HuH-7.5 (cell line): ENCODE measurements at places on chromosomes 6 and 20.

DNA sequence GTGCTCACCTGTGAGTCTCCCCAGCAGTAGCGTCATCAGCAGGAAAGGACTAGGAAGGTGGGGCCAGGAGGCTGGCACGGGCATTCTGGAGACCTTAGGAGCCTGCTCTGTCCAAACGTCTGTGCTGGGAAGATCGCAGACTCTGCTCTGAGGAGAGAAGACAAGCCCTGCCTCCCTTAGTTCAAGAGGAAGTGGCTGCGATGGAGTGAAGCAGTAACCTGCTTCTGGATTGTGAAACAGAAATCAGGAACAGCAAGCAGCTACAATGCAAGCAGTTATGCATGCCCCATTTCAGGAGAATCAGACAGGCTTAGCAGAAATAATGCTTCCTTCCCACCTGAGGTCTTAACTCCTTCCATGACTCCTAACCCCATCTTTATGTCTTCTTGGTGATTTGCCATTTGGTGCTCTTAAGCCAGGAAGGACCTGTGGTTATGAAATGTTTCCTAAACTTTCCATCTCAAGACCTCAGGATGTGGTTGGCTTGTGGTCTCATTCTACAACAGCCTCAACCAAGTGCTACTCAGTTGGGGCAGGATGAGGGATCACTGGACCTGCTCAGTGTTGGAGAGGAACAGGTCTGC lies at the start of gene SIRPB1:
Gene SIRPB1, minus strand, starts transcription at position 149 of the 584 bp plus-strand sequence. Its CDS starts 65 bp downstream, at position 84.
- DNase-seq: no peak

DNA sequence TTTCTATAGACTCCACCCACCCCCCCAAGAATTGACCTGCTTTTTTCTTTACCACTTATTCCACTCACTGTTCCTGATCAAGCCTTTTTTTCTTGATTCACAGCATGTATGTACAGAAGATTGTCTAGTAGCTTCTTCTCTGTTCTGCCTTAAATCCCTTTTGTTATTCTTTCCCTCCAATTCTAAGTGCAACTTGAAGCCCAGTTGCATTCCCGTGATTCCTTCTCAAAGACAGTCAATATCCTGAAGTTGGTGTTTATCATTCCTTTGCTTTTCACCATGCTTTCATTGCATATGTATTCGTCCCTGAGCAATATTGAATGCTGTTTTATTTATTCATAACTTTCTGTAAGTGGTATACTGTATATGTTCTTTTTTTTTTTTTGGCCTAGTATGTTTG lies 21.0 kb downstream of the XRN2 start:
- DNase-seq: no peak

DNA sequence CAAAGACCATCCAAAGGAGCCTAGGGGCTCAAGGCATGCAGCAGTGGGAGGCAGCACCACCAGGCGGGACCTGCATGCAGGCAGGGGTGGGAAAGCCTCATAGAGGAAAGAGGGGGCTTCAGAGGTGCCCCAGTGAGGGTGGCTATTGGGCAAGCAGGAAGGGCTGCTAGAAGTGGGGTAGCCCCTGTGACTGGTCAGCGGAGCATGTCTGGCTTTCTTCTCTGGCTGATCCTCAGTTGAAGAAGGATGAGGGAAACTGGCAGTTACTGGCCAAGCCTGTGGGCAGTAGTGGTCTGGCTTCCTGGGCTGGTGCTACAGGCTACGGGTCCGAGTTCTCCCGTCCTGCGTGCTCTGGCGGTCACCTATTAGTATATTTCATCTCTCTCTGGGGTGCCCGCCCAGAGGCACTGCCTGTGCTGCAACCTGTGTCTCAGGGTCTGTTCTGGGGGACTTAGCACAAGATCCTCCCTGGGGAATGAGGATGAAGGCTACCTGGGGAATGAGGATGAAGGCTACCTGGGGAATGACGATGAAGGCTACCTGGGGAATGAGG lies 35.9 kb upstream of the CST7 start:
- DNase-seq: no peak

DNA sequence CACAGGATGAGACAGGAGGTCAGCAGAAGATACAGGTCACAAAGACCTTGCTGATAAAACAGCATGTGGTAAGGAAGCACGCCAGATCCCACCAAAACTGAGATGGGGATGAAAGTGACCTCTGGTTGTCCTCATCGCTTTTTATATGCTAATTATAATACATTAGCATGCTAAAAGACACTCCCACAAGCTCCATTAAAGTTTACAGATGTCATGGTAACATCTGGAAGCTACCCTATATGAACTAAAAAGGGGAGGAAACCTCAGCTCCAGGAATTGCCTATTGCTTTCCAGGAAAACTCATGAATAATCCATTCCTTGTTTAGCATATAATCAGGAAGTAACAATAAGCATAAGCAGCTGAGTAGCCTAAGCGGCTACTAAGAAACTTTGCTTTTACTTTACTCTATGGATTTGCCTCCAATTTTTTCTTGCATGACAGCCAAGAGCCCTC lies 8.4 kb upstream of the RIN2 start:
- no peak for DNase-seq

DNA sequence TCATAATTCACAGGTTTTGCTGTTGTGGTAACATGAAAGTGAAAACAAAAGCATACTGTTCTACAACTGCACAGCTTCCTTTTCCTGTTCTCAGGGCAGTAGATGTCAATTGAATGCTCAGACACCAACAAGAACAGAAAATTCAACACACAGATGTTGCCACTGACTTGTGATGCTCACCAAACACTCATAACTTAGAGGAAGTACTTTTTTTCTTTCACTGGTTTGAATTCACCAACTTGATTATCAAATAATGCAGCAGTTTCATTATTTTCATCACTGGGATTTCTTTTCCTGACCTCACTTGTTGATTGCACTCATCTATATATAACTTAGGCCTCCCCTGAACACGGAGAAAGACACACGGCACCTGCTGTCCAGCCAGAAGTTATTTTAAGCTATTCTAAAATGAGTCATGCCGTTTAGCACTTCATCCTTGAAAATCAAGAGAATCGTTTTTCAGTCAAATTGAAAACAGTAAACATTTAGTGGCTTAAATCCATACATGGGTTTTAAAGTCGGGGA lies 949 bp downstream of the TXLNB start:
- DNase-seq: no peak

GRCh38 chr20:19785983-19786285 lies 27.9 kb downstream of the RIN2 start:
- no peak for DNase-seq

- DNase-seq: no peak
These were observed 566.4 kb upstream of the MAN1A1 start for GRCh38 chr6:119915971-119916370.

DNA sequence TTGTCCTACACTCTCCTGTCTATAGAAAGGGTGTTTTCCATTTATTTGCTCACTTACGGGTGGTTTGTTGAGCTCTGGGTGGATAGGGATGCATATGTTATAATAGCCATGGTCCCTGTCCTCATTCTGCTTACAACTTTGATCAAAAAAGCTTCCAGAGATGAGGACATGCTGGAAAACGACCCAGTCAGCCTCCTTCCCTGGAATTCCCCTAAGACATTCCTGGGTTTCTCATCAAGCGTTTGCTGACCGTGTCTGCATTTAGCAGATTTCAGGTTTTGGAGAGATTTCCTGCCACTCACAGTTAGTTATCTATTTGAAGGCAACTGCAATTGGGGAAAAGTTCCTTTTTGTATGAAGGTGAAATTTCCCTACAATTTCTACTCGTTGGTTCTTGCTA lies 152.8 kb upstream of the AFDN start:
- DNase-seq: no peak

DNA sequence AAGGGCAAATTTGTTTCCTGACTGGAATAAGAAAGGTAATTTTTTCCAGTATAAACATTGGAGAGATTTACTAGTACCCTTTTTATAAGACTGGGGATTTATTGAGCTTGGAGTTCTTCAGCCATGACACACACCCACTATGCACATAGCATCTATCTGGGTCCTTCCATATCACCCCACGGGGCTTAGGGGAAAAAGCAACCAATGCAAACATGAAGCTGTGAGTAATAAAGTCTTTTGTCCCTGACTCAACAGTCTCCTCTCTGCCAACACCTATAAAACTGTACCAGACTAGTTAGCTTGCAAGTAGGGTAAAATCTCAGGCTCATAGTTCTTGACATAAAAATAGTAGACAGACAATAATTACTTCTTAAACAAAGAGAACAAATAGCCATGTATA lies 23.4 kb downstream of the COL21A1 start:
- DNase-seq: no peak

DNA sequence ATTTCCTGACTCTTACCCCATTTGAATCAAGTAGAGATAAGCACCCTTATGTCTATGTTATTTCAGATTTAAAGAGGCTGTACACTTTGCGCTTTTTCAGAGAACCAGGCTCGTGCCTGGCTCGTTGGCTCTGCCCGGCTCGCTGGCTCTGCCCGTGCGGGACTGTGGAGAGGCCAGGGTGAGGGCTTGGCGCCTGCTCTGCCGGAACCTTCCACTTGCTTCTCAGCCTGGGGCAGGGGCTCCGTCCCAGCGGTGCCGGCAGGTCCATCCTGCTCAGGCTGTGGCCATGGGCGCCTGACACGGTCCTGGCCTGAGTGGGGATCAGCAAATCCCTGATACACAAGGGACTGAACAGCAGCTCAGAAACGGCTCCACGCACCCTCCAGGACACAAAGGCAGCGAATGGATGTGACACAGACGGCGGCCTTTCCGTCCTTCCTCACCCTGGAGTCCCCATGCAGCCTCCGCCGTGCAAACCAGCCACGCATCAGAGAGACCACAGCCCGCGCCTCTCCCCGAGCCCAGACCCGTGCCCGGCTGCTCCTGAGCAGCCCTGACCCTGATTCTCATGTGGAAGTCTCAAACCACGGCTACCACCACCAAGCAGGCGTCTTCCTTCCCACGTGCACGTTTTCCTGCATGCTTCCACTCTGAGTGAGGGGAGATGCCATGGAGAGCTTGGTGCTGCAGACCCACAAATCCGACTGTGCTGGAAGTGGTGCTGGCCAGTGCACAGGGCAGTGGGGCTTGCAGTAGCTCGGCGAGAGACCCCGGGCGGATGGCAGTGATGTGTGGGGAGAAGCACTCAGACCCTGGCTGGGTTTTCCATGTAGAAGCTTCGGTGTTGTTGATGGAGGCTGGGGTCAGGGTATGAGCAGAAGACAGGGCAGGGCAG lies 233.9 kb downstream of the ERMARD start:
- no peak for DNase-seq

GRCh38 chr20:25525867-25526266 lies 59.5 kb downstream of the NINL start:
- DNase-seq: no peak

GRCh38 chr6:36755435-36756348 lies 58.1 kb downstream of the RAB44 start:
- no peak for DNase-seq

GRCh38 chr6:109050012-109050411 lies 44.6 kb downstream of the SESN1 start:
- DNase-seq: no peak

DNA sequence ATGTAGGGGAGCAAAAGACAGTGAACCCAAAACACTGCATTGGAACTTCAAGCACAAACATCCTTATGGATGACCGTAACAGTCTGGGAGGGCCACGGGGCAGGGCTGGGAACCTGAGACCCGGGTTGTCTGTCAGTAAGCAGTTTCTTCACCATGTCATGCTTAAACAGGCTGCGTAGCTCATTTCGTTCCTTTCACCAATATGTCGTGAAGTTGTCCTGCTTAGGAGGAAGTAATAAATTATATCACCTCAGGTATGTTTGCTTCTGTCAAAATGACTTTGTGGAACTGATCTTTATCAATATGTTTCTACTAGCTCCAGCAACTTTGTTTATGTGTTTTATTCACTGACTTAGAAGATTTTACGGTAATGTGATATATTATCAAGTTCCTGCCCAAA lies 12.4 kb upstream of the MAK start:
- no peak for DNase-seq

DNA sequence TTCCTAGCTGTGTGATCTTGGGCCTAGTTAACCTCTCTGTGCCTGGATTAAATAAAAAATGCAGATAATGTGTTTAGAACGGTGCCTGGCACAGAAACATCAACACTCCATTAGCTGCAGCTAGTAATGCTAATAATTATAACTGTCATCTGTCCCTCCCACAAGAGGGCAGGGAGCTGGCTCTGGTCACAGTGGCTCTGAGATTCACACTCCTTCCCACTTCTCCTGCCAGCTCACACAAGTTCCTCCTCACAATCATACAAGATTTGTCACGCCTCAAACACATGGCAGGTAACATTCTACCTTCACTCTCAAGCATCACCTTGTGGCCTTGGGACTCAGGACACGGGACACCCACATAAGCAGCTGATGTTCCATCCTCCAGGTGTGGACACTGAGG lies 2.4 kb downstream of the ADA start:
- DNase-seq: no peak

GRCh38 chr6:15384901-15385300 lies 139.0 kb downstream of the JARID2 start:
- no peak for DNase-seq

- no peak for DNase-seq
These were observed 113.4 kb downstream of the EYA2 start for GRCh38 chr20:47007826-47008655.

- peak; percentile 35 for DNase-seq
These were observed 118.8 kb downstream of the RALGAPA2 start for GRCh38 chr20:20593447-20594170.

DNA sequence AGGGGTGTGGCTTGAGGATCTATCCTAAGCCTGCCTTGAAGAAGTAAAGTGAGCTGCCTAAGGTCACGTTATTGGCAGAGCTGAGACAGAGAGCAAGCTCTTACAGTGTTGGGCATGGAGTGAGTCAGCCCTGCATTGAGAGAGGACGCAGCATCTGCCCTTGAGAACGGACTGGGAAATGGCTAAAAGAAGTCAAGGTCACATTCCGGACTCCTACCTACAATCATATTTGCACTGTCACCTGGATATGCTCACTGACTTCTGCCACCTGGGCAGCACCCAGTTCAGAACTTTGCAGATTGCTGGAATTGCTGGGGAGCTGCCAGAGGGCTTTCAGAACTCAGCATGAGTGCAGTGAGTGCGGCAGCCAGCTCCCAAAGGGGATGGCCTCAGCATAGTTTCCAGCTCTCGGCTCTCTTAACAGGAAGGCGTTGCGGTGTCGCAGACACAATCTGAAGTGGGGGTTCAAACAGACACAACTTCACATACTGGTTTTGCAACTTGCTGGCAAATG lies 199.3 kb upstream of the SGK1 start:
- no peak for DNase-seq

DNA sequence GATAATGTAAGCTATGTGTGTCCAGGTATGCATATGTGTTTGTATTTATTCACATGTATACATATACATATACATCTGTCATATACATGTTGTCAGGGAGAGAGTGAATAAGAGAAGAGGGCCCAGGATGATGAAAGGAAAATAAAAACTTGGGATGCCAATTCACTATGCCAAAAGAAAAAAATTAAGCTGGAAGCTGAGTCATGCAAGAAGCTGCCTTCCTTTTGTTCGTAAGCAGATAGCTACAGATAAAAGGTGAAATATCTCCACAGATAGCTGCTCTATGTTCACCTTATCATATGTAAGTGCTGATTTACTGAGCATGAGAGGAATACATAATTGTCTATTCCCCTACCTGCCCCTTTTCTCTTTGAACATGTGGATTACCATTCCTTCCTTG lies 579.9 kb downstream of the EPM2A start:
- no peak for DNase-seq
